ENCODE measurements at places on chromosomes 2 and 18.

DNA sequence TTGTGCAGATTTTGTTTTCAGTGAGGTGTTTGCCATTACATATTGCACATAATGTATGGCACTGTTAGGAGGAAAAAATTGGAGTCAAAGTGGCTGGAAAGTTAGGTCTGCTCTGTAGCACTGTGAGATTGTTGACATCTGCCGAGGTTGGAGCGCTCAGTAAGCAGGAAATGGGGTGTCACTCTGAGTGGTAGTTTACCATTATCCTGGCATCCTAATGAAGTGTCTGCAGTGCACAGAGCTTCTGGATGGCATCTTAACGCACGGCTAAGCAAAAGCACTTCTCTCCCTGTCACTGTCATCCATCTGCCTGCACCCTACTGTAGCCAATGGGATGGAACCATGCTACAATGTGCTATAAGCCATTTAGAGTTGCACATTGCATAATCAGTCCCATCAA lies 561.9 kb downstream of the ARHGAP15 start:
- no peak for DNase-seq

GRCh38 chr2:44833171-44834069 lies 108.1 kb upstream of the SIX3 start:
- DNase-seq: no peak

DNA sequence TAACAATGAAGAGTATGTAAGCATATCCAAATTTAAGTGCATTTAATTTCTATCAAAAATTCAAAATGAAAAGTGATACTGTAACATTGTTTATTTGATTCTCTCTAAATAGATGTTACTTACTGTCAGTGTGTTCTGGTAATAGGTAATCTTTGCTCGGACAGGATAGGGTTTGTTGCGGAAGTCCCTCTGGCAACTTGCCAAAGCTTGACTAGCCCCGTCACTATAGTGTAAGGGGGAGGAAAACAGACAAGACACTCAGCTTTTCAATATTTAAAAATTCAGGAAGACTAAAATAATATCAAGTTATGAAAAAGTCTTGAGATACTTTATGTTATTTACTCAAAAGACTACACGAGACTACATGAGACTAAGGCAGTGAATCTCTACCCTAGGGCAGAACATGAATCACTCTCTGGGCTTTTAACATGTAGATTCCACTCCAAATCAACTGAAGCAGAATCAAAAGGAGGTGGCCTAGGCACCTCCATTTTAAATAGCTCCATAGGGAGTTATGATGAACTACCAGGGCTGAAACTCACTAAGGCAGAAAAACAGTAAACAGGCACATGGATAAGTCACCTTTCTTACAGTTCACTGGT lies 5.9 kb downstream of the LMAN1 start:
- DNase-seq: no peak

- no peak for DNase-seq
These were observed 32.4 kb downstream of the WDR43 start for GRCh38 chr2:28926847-28927246.

DNA sequence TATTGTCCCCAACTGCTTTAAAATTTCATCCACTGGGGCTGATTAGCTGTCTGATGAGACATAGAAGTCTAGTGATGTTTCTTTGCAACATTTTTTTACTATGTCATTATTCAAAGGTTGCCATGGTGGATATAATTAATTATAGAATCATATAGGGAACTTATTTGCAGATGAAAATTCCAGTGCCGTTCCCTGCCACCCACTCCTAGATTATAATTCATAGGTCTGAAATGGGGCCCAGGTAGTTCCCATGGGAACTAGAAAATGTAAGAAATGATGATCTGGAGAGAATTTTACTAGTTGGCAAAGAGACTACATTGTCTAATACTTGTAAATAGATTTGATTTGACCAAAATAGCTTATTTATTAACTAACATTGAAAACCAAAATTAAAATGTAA lies 1496.5 kb upstream of the NXPH2 start:
- no peak for DNase-seq

GRCh38 chr2:20650393-20650876 lies 463 bp downstream of the HS1BP3 start:
- DNase-seq: peak; percentile 40

GRCh38 chr2:85551698-85552678 lies 9.3 kb downstream of the GGCX start:
- DNase-seq: peak; percentile 90

DNA sequence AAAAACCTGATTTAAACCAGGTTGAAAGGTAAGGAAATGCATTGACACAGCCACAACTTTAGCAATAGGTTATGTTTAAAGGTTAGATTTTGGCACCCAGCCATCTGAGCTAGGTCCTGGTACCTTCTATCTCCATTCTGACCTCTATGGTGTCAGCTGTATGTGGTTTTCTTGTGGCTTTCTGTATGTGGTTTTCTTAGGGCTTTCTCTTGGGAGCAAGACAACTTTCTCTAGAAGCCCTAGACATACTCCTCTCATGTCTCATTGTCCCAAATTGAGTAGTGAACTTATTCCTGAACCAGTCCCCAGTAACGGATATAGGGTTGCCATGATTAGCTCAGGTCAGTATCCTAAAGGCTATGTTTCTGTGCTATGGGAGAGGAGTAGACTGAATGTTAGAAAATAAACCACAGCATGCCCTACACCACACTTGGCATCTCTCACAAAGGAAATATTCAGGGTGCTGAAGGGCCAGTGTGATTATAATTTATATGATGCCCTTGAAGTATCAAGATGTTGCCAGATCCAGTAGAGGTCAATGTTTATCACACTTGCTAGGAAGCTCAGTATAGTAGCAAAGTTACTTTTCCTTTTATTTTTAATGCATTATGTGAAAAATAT lies 176.1 kb downstream of the CAPN13 start:
- DNase-seq: no peak

DNA sequence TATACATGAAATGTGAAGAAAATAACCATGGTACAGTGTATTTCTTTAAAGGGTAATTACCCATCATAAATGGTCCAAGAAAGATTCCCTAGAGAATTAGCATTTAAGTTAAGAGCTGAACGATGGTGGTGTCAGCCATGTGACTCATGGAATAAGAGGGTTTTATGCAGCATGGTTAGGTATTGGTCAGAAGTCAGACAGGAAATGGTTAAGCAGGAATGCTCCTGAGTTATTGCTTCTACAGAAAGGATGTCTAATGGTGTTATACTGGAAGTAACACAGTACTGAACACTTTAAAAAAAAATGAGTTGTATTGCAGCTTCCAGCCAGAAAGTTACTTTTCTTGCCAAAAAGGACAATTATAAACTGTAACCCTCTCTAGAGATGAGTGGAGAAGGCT lies 72.7 kb upstream of the UBE2E3 start:
- no peak for DNase-seq

GRCh38 chr2:73205611-73206010 lies 3.2 kb downstream of the NOTO start:
- no peak for DNase-seq

GRCh38 chr2:134352844-134353243 lies 99.0 kb downstream of the MGAT5 start:
- DNase-seq: no peak

DNA sequence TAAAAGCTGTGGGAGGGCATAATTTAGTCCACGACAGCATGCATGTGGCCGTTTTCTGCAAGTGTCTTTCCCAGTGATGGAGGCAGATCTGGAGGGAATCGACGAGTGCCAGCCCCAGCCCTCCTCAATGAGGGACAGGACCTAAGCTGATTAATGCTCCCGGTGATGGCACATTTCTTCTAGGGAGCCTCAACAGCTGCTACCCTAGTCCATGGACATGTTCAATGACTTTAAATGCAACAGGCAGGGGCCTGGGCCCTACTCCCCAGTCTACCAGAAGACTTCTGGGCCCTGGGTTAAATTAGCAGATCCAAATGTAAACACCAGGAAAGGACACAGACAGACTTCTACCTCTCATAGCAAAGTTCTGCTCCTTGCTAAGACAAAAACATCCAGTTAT lies 155.1 kb downstream of the ACTR3 start:
- no peak for DNase-seq

- no peak for DNase-seq
These were observed 41.3 kb downstream of the CAPN13 start for GRCh38 chr2:30765876-30766470.

DNA sequence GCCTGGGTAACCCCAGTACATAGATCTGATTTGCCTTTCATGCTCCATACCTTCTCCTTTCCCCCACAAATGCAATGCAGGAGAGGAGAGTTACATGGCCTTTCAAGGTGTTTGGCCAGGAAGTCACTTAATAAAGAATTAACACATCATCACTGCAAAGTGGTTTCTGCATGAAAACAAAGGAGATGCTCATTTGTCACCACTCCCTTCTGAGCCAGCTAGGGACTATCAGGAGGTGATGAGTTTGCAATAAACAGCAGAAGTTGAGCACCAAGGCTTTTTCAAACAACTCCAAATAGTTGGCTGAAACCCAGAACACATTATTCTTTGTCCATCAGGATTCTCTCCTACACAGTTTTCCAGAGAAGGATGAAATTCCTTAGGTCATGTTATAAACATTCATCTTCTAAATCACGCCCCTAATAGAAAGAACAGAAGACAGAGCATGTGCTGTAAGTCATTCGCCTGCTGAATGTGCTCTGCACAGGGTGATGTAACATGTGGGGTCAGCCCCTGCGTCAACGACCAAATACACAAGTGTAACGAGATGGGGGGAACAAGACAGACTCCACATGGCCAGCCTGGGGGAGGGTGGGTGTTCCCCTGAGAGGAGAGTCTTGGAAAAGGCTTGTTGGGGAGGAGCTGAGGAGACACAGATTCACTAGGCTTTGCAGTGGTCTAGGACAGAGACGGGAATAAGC lies 87.3 kb upstream of the RMDN2 start:
- no peak for DNase-seq

DNA sequence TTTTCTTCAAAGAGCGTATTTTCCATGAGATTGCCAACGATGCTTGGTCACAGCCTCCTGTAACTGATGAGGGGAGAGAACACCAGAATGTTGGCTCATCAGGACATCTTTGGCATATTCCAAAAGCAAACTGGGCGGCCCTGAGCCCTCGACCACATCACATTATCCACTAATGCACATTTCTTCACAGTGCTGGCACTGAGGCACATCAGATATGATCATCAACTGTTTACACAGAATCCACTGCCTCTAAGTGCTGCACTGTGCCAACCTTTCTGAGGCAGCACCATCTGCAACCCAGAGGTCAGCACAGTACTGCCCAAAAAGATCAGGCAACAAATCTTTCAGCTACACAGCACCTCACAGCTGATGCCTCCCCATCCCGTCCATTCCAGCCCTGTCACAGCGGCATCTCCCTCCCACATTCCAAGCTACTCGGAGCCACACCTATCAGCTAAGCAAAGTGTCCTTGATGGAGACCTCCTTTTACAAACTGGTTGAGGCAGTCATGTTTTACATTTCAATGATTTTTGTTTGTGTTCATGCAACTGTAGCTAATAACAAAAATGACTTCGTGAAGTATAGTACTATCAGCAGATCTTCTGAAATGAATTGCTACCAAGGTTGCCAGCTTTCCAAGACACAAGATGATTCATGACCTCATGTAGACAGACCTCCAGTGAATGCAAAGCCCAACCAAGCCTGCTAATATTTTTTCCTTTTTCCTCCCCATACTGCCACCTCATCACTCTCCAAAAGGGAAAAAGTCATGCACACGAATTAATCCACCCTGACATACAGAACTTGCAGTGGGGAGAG lies 32.3 kb downstream of the MYO5B start:
- no peak for DNase-seq

DNA sequence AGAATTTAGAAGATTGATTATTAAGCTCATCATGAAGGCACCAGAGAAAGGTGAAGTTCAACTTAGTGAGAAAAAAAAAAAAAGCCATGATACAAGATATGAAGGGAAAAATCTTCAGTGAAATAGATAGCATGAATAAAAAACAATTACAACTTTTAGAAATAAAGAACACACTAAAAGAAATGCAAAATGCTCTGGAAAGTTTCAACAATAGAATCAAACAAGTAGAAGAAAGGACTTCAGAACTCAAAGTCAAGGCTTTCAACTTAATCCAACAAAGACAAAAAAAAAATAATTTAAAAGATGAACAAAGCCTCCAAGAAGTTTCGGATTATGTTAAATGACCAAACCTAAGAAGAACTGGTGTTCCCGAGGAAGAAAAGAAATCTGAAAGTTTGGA lies 105.5 kb downstream of the GRB14 start:
- no peak for DNase-seq

DNA sequence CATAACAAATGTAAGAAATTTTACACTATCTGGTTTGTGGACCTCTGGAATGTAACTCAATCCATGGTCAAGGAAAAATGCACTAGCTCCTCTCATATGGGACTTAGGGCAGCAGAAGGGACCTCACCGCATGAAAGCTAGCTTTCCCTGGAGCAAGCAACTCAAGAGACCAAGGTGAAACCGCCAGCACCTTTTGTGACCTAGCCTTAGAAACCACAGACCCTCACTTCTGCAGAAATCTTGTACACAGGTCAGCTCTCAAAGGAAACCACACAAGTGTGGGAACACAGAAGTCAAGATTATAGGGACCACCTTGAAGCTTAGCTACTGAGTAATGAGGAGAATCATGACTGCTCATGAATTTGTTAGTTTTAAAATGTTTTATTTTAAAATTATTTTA lies 222.5 kb downstream of the DLGAP1 start:
- no peak for DNase-seq

- DNase-seq: no peak
These were observed 62.7 kb upstream of the CD302 start for GRCh38 chr2:159860581-159861310.

DNA sequence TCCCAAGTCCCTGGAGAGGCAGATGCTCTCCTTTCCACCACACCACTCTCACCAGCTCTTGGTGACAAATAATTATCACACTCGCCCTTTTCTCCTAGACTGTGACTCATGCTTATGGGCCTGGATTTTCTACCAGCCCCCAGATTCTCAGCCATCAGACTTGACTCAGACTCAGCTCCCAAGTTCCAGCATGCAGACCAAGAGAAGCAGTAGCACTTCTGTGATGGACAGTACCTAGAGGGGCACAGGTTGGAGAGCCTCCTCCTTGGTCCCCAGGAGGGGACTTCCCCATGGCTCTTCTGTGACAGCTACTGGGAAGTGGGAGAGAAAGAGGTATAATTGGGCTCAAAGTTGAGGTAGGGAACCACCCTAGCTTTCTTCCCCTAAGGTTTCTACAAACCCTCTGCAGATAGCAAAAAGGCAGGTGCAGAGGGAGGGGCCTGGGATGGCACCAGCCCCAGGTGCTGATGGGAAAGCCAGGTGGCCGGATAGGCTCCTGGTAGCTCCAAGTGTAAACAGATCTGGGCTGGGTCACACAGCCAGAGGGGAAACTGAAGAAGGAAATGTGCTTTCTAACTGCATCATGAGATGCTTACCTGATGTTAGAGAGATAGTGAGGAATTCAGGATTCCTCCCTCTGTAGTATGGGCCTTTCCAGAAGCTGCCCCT lies 4.1 kb downstream of the TCF23 start:
- DNase-seq: no peak

DNA sequence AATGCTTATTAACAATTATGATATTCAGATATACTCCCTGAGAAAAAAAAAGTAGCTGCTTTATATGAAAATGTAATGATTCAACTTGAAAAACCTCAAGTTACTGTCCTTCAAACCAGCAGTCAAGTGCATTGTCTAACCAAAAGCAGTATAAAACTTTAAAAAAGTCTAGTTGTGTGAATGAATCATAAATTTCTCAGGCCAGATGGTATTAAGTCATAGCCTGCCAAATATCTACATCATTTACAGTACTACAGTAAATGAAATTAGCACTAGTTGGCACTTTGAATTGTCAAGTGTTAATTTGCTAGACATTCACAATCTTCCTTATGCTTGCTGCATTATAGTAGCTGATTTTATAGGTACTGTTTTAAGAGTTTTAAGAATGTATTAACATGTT lies 85.9 kb downstream of the CBLN2 start:
- DNase-seq: no peak

- no peak for DNase-seq
These were observed 14.6 kb downstream of the UGP2 start for GRCh38 chr2:63856303-63856603.
